ENCODE measurements at places on chromosomes 5 and 9.

DNA sequence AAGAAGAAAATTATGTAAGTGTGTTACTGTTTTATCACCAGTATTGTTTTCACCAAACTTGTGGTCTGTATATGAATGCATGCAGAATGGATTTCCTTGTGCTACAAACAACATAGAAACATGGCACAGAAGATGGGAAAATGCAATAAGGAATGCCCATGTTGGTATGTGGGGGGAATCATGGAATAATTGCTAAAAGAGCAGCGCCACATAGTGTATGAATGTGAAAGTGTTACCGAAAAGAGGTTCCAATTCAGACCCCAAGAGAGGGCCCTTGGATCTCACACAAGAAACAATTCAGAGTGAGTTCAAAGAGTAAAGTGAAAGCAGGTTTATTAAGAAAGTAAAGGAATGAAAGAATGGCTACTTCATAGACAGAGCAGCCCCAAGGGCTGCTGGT is 26.4 kb upstream of the TYRP1 start:
- no peak for DNase-seq

DNA sequence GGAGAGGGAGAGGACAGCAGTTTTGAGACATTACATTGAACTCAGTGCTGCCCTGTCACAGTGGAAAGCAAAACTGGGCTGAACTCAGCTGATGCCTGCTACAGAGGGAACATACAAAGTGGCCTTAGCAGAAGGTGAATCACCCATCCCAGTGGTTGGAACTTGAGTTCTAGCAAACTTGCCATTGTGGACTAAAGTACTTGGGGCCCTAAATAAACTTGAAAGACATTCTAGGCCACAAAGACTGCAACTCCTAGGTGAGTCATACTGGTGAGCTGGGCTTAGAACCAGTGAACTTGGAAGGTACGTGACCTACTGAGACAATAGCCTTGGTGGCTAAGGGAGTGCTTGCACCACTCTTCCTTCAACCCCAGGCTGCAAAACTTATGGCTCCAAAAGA is 155.7 kb upstream of the RIOK2 start:
- no peak for DNase-seq

DNA sequence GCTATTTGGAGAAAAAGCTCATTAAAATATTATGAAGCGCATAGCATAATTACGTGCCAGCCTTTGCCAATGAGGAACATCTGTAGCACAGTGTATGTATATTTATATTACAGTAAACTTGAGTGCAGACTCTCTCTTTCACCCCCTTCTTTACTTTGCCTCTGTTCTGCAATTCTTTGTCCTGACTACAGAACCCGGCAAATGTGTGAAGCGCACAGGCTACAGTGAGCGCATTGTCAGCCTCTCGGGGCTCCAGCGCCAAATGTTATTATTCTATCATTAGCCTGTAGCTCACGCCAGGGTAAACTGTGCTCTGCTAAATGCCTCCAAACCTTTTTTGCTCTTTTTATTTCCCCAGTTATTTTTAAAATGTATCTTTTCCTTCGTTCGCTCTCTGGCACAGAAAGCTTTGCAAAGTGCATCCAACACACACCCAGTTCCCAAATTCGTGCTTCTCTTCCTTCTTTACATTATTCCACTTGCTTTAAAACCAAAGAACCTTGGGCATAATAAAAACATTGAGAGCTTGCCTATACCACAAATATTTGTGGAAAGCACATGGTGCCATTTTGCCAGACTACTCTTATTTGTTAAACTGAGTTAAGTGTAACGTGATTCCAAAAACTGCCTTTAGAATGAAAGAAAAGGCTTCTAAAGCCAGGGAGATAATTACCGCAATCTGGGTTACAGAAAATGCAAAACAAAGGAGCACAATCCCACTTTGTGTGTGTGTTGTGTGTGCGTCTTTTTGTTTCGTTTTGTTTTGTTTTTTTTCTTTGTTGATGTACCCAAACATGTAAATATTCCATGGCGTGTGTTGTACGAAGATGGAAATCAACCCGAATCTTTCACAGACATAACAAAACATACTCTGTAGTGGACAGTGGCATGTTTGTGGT is 164.1 kb upstream of the MPDZ start:
- DNase-seq = no peak

- no peak for DNase-seq
Observed at GRCh38 chr5:62886603-62887315, 308.1 kb downstream of the LRRC70 start.

DNA sequence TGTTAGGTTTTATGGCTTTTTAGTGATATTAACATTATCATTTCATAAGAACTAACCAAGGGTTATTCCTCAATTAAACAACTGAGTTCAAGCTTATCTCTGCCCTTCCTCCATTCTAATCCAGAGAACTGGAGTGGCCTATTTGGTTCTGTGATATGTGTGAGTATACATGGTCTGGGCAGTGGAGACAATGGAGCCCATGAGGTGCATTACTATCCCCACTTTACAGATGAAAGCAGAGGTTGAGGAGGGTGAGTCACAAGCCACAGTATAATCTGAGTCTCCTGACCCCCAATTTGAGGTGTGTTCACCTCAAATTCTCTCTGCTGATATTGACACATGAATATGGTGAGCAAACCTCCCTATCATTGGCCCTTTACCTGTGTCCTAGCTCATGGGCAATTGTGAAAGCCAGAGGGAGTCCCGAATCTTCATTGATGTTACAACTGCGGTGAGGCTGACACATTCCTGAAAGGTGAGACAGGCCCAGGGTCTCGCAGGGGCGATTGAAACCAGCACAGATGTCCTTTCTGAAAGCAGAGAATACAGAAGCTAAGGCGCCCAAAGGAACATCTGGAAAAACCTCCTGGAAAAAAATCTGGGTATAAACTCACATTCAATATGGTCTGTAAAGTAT is 217.2 kb downstream of the TARS1 start:
- no peak for DNase-seq

- DNase-seq = peak; percentile 67
Observed at GRCh38 chr5:65823204-65823603, 101.2 kb downstream of the NLN start.

DNA sequence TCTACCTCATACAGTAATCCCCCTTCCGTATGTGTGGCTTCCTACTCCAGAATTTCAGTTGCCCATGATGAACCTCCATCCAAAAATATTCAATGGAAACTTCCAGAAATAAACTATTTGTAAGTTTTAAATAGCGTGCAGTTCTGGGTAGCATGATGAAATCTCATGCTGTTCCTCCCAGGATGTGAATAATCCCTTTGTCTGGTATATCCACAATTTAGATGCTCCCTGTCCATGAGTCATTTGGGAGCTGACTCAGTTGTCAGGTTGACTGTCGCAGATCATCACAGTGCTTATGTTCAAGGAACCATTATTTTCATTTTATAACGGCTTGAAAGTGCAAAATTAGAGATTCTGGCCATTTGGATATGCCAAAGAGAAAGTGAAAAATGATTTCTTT is 290.1 kb upstream of the CDH9 start:
- no peak for DNase-seq

GRCh38 chr5:78504704-78505677 is 143.6 kb downstream of the LHFPL2 start:
- DNase-seq = peak; percentile 72

GRCh38 chr5:42021923-42022322 is 96.8 kb downstream of the FBXO4 start:
- no peak for DNase-seq

GRCh38 chr5:24646915-24647314 is 2.1 kb upstream of the CDH10 start:
- DNase-seq = no peak

DNA sequence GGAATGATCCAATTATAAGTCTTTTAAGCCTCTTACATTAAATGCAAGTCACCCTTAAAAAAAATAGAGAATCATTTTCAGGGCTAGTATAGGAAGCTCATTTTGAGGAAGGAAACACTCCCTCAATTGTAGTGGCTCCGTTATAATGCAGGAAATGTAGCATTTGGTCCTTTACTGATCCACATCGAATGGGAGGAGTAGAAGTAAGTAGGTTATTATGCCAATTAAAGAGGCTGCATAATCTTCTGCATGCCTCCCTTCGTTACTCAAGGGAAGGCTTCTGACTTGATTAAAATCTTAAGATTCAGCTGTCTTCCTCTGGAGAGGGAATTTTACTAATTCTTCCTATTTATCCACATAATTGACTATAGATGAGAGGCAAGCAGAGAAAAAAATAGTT is 579.2 kb upstream of the COX7C start:
- DNase-seq = no peak

DNA sequence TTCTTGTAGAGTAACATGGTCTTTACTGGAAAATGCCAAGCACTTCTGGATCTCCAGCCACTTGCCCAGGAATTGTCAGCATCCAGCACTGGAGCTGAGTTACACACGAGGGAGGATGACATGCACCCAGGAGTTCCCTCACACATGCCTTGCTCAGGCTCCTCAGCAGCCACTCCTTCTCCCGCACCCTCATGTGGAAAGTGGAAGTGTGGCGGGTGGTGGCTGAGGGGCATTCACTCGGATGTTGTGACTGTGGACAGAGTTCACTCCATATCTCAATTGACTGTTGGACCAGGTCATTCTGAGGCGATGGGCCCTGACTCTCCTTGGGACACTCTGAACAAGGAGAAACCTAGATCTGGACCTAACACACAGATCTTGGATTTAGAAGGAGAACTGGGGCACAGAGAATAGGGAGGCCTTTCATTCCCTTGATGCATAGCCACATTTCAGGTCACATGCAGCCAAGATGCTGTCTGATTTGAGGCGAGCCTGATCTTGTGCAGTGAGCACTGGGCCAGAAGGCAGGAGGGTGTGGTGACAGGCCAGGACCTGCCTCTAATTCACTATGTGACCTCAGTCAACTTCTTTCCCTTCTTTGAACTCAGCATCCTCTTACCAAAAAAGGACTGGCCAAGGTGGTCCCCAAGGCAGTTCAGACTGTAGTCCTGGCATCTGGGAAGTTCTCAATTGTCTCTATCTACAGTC is 62.1 kb downstream of the CYSTM1 start:
- peak; percentile 83 for DNase-seq

DNA sequence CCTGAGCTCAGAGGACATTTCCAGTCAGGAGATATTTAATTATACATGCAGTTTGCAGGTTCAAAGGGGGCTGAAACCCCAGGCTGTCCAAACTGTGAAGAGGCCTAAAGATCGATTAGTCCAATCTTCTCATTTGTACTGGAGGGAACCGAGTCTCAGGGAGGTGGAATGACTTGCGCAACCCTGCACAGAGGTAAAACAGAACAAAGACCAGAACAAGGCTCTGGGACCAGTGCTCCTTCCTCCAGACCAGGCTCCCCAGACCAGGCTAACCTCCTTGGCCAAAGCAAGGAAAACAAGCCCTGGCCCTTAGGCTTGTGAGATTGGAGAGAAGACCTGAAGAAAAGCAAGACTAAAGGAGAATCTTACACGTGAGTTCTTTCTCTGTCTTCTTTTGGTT is 120.8 kb downstream of the ENC1 start:
- DNase-seq = no peak

GRCh38 chr5:7902201-7902600 is 33.3 kb downstream of the MTRR start:
- no peak for DNase-seq

DNA sequence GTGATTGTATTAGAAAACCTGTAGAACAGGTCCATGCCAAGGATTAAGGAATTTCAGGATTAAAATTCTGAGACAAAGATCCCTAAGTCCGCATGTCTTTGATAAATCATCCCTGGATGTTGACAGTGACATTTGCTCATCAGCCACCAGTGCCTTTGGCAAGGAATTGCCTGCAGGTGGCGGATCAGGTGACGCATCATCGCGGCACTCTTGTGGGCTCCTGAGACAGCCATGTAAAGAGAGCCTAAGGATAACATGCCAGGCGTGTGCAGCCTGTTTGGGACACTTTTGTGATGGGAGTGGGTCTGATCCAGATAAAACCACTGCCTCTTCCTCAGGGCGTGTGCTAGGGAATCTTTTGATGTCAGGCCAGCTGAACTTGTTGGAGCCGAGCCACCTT is 40.6 kb downstream of the ADCY2 start:
- no peak for DNase-seq

DNA sequence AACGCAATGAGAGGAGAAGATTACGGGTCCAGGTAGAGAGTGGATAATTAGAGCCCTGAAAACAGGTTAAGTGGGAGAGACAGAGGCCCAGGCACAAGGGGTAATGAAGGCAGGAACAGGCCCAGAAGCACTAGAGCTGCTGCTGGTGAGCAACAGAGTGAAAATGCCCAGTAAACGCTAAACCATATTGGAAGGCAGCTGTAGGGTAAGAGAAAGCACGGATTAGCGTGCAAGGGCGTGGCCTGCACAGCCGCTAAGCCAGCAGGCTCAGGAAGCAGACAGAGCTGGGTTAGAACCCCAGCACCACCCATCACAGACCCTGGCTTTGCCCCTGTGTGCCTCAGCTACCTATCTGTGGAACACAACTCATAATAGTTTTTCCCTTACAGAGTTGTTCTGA is 93.2 kb downstream of the PAX5 start:
- DNase-seq = no peak

- no peak for DNase-seq
Observed at GRCh38 chr5:68190619-68191018, 24.9 kb upstream of the PIK3R1 start.

DNA sequence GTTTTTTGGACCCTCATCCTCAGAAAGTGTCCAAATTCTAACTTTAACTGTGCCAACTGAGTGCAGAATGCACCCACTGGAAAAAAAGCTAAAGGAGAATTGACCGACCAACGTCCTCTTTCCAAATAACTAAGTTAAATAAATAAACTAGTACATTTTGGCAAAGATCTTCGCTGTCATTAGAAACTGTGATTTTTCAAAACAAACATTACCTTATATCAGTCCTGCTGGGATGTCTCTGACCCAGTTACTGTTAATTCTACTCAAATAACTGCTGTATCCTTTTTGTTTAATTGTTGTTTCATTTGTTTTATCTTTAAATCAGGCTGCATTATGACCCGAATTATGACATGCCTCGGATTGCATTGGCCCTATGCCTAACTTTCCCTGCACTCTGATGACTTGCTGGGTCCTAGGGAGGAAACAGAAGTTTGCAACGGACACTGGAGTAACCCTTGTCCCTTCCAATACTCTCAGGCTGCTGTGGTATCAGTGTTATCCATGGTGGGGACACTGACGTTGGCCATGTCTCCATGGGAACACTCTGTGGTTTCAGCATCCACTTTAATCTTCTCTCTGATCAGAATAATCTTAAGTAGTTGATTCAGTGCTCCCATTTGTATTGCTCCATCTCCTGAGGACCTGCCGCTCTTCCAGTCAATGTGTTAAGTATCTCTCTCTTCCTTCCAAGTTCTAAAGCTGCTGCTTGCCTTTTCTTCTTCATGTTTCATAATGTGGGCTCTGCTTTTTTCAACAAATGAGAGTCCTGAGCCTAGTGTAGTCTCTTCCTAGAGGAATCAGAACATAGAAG is 11.1 kb upstream of the IFNA5 start:
- no peak for DNase-seq

GRCh38 chr9:133703591-133704399 is 34.4 kb downstream of the SARDH start:
- peak; percentile 12 for DNase-seq

GRCh38 chr5:3007577-3007976 is 256.1 kb upstream of the IRX2 start:
- DNase-seq = no peak

GRCh38 chr5:16934123-16934522 is 2.0 kb downstream of the MYO10 start:
- peak; percentile 75 for DNase-seq

GRCh38 chr5:139947727-139948126 is 95.4 kb downstream of the NRG2 start:
- no peak for DNase-seq

- no peak for DNase-seq
Observed at GRCh38 chr9:112890106-112891081, at the start of gene SLC46A2. Gene SLC46A2 (minus strand): TSS chr9:112890876. CDS start chr9:112890681, 195 bp downstream.
